NCI-H2081 treated with DMSO at 0.1 percent for 48 hours (cell line): ENCODE measurements at places on chromosomes 7 and 10.

GRCh38 chr7:158042156-158042880 is 545.3 kb downstream of the PTPRN2 start:
- no peak for DNase-seq

DNA sequence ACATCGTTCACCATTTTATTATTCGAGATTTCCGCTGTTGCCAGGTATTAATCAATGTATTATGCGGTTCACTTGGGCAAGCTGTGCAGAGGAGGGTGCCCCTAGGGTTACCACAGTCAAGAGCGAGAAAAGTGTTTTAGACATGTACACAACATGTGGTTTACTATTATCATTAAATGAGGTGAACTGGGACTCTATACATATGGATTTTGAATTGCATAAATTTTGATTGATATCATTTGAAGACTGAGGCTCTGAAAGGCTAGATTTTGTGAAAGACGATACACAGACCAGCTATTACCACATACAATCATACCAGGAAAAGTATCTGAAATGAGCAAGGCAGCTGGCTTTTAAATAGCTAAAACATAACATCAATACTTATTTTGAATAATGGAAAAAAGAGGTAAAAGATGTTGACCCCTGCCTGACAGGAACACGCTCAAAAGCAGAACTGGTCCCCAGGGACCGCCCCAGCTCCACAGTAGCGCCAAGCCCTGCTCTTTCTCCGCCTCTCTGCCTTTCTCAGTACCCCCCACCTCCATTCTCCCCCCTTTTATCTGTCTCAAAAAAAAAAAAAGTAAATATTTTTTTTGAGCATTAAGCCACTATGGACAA is 413.4 kb upstream of the MKI67 start:
- no peak for DNase-seq

- no peak for DNase-seq
Measured at GRCh38 chr10:6121146-6121545, 32.3 kb downstream of the RBM17 start.

GRCh38 chr10:132468216-132468615 is 69.4 kb upstream of the INPP5A start:
- no peak for DNase-seq

GRCh38 chr7:495326-495725 is 24.3 kb downstream of the PDGFA start:
- DNase-seq = no peak

GRCh38 chr10:31171402-31172083 is 139.9 kb upstream of the ZNF438 start:
- no peak for DNase-seq

DNA sequence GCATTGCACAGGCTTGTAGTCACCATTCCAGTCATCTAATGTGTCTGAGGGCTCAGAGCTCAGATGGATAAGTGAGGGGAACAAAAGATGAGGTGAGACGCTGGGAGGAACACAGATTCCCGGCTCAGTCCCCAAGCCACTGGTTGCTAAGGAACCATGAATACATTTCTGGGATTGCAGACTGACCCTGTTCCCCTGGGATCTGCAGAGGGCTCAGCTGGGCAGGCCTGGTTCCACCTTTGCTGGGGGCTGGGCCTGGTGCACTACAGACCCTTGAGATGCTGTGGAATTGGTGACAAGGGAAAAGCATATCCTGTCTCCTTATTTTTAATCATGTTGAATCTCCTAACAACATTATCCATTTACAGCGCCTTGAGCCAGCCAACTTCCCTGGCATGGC is 19.2 kb downstream of the ELFN1 start:
- no peak for DNase-seq

GRCh38 chr10:103507235-103508191 is 14.0 kb downstream of the NEURL1 start:
- no peak for DNase-seq

GRCh38 chr7:142459551-142459963 is 201.7 kb upstream of the PRSS58 start:
- no peak for DNase-seq

DNA sequence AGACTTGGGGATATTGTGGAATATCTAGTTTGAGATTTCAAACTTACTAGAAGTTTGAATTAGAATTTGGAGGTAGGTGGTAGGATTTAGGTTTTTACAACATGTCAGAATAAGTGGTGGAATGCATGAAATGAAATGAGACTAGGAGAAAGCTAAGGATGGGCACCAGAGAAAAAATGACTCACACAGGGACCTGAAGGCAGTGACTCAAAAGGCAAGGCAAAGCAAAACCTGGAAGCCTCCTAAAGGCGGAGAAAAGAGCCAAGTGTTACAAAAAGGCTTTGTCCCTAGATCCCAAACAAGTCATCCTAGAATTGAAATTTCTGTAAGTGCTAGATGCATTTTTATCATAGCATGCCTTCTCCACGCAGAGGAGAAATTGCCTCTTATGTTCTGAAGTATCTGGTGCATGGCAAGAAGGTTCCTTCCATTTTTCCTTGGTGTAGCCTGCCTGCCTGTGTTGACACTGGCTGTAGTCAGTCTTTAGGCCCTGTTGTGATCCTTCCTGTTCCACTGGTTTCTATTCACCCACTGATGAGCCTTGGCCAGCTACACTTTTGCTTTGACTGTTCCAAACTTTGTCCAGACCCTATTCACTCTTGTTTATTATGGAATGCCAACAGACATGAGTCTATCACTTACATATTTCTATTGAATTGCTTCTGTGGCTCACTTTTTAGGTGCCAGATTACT is 109.3 kb downstream of the ETV1 start:
- DNase-seq = no peak

- DNase-seq = no peak
Measured at GRCh38 chr7:77222819-77223218, 23.2 kb upstream of the FGL2 start.

DNA sequence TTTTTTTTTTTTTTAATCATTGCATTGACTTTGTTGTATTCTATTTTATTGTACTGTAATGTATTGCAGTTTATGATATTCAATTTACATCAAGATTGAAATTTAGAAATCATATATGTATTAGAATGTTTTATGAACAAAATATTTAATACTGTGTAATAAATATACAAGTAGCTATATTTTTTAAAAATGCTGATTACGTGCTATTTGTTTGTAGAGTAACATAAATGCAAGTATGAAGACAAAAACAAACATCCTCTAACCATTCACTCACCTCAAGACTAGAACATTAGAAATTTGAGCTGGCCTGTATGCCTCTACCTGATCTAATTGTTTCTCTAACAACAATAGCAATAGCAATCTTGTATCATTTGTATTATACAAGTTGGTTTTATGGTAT is 290.3 kb downstream of the GATA3 start:
- DNase-seq = no peak

- DNase-seq = no peak
Measured at GRCh38 chr10:51422311-51423120, 276.9 kb downstream of the CSTF2T start.

DNA sequence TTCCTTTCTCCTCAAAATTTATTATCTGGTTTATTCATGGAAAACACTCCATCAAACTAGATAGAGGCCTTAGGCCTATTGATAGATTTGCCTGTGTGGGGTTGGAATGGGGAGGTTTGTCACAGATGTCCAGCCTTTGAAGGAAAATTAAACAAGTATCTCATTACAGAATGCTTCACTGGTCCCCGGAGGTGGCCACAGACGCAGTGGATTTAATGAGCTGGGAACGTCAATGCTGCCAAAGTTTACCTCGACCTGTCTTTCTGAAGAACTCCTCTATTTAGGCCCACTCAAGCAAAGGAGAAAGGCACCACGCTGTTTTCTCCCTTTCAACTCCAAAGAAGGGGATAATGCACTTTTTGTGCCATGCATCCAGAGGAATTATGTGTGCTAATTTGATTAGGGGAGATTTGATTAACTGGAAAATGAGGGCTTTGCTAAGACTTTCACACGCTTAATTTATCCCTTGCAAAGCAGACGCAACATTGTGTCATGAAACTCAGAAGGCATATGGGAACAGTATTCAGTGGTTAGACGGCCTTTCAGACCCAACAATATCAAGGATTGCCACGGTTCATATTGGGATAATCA is 558.8 kb upstream of the GALNT17 start:
- DNase-seq = no peak

GRCh38 chr10:48231178-48231577 is 43.3 kb downstream of the FRMPD2 start:
- no peak for DNase-seq

GRCh38 chr7:19991936-19992335 is 218.5 kb upstream of the TMEM196 start:
- DNase-seq = no peak

- DNase-seq = no peak
Measured at GRCh38 chr7:141349338-141349737, 201.9 kb upstream of the AGK start.

GRCh38 chr7:155587486-155587885 is 41.1 kb upstream of the CNPY1 start:
- DNase-seq = no peak

- no peak for DNase-seq
Measured at GRCh38 chr10:91800182-91800581, 2.0 kb downstream of the TNKS2 start.
